Lung (tissue), 17 donors: ENCODE measurements at places on chromosomes 5 and 9. TPM values are rescaled to one million over a fixed set of nuclear protein-coding genes. Genes with fewer than 3 reads are reported as not detected.

DNA sequence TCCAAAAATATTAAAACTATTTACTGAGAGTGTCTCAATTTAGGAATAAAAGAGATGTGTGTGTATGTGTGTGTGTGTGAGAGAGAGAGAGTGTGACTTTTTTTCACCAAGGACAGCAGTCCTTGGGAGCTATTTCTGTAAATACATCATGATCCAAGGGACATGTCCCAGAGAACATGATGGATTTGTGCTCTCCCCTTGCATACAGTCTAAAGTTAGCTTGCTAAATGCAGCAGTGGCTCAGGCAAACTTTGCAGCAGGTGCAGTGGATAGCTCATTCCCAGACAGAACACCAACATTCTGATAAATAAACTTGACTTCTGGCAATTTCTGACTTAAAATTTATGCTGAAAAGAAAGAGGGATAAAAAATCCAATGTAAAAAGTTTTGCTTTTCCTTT is 55.4 kb upstream of the SGCD start:
- H3K27me3 ChIP-seq = no peaks in the 10 kb centered on the region
- H3K4me3 ChIP-seq = no peak overlapping the region
- H3K4me1 ChIP-seq = no peaks in the 10 kb centered on the region
- H3K36me3 ChIP-seq = no peaks in the 10 kb centered on the region
- no peak overlapping the region for H3K27ac ChIP-seq

GRCh38 chr5:175657593-175658271 is at the start of gene HRH2:
HRH2 (plus strand) TSS chr5:175658071; CDS start chr5:175683234, 25,163 bp downstream.
- peak within 1 kb of the TSS; percentile 32 for H3K27ac ChIP-seq
- peaks cover 6% of the 10 kb centered on the region for H3K4me1 ChIP-seq
- H3K36me3 ChIP-seq = no peaks in the 10 kb centered on the region
- H3K27me3 ChIP-seq = peaks cover 42% of the 10 kb centered on the region
- DNase-seq = peak; percentile 44
- peak within 1 kb of the TSS; percentile 42 for H3K4me3 ChIP-seq

DNA sequence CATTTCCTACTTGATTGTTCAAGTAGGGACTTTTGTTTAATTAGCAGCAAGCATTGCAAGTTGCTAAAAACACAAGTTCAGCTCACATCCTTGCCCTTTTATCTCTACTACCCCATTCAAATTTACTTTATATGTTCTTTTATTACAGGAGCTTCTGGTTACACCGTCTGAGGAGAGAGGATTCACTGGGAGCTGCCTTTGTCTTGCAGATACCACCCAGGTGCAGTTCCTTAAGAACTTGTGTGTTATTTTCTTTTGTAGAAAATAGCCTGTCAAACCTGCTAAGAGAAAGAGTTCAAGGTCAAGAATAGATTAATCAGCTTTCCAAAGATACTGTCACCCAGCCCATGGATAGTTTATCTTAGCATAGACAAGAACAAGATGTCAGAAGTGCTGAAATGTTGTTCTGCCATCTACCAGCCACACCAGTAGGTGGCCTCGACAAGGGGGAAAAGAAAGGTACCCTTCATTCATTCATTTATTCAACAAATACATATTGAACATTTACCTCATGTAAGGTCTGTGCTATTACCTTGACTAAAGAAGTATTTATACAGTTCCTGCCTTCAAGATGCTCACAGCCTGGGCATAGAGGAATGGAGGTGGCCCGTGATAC is 750.3 kb downstream of the MAT2B start:
- H3K4me1 ChIP-seq = no peaks in the 10 kb centered on the region
- H3K4me3 ChIP-seq = no peak overlapping the region
- no peak overlapping the region for H3K27ac ChIP-seq

The PCDHA4 gene
- total RNA-seq = 1.6 TPM

DNA sequence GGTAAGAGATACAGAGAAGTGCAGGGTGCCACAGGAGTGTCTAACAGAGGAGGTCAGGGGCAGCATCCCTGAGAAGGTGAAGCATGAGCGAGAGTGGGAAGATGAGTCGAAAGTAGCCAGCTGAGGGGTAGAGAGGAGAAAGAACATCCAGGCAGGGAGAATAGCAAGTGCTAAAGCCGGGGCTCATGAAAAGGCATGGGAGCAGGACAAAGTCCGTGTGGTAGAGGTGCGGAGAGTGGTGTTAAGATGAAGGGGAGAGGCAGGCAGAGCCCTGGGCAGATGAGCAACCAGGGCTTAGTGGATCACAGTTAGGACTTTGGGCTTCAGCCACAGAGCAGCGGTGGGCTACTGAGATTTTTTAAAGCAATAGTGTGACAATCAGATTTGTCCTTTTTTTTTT is 10.5 kb downstream of the SLC22A5 start:
- H3K36me3 ChIP-seq = peaks cover 11% of the 10 kb centered on the region
- H3K27ac ChIP-seq = no peak overlapping the region
- H3K4me3 ChIP-seq = no peak overlapping the region
- no peaks in the 10 kb centered on the region for H3K4me1 ChIP-seq
- DNase-seq = no peak

The DMRTA1 gene
- 1.7 TPM for total RNA-seq

GRCh38 chr5:1973391-1974013 is 90.8 kb upstream of the IRX4 start:
- H3K27ac ChIP-seq = no peak overlapping the region
- DNase-seq = no peak
- H3K36me3 ChIP-seq = no peaks in the 10 kb centered on the region
- H3K4me3 ChIP-seq = no peak overlapping the region
- no peaks in the 10 kb centered on the region for H3K4me1 ChIP-seq

The HTR1A gene
- not detected for total RNA-seq

- H3K27me3 ChIP-seq = no peaks in the 10 kb centered on the region
- no peak for DNase-seq
- H3K36me3 ChIP-seq = no peaks in the 10 kb centered on the region
- no peak overlapping the region for H3K27ac ChIP-seq
- H3K4me3 ChIP-seq = no peak overlapping the region
- H3K4me1 ChIP-seq = no peaks in the 10 kb centered on the region
Observed at GRCh38 chr9:133901184-133901835, 90.8 kb downstream of the VAV2 start.

The BARHL1 gene
- not detected for total RNA-seq

DNA sequence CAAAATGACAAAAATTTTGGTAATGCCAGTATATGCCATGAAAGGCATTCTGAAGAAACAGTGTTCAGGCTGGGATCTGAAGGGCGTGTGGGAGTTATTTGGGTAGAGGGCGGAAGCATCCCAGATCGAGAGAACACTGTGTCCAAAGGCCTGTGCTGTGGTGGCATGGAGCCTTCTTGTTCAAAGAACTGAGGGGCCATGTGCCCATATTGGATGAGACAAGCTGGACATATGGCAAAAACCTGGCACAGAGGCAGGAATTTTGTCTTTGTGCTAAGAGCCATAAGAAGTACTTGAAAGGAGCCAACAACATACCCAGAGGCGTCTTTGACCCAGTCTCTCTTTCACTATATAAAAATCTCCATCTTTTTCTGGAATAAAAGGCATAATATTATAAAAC is 128.0 kb downstream of the SYK start:
- H3K27me3 ChIP-seq = no peaks in the 10 kb centered on the region
- H3K4me3 ChIP-seq = no peak overlapping the region
- no peaks in the 10 kb centered on the region for H3K4me1 ChIP-seq
- no peak for DNase-seq
- no peak overlapping the region for H3K27ac ChIP-seq
- H3K36me3 ChIP-seq = no peaks in the 10 kb centered on the region

DNA sequence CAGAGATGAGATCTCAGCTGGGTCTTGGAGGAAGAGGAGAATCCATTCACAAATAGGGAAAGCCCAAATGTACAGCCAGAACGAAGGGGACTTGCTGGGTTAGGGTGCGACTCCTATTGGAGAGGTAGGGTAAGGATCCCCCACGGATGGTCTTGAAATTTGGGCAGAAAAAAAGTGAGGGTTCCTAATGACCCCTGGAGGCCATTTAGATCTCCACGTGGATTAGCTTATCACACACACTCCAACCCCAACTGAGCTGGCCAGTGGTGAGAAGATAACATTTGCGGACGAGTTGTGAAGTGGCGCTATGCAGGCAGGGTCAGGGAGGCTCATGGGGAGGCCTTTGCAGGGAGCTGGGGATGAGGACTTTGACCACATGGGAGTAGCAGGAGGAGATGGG is 86.0 kb downstream of the FSTL4 start:
- DNase-seq = no peak
- H3K27me3 ChIP-seq = no peaks in the 10 kb centered on the region
- H3K4me1 ChIP-seq = no peaks in the 10 kb centered on the region

The PPP1R26 gene
- total RNA-seq = 29.6 TPM

- H3K36me3 ChIP-seq = peaks cover 2% of the 10 kb centered on the region
- no peak overlapping the region for H3K27ac ChIP-seq
- H3K27me3 ChIP-seq = no peaks in the 10 kb centered on the region
- no peak for DNase-seq
- no peak overlapping the region for H3K4me3 ChIP-seq
- H3K4me1 ChIP-seq = no peaks in the 10 kb centered on the region
Observed at GRCh38 chr9:116387934-116388698, 234.5 kb downstream of the PAPPA start.

GRCh38 chr5:157744051-157745011 is 819 bp downstream of the LSM11 start:
- H3K4me3 ChIP-seq = peak overlapping the region; percentile 83
- DNase-seq = peak; percentile 35
- H3K4me1 ChIP-seq = peaks cover 8% of the 10 kb centered on the region
- no peaks in the 10 kb centered on the region for H3K27me3 ChIP-seq
- no peak overlapping the region for H3K27ac ChIP-seq

GRCh38 chr9:74753650-74754049 is 134.1 kb downstream of the TRPM6 start:
- H3K27ac ChIP-seq = no peak overlapping the region
- DNase-seq = no peak
- H3K36me3 ChIP-seq = no peaks in the 10 kb centered on the region
- H3K4me3 ChIP-seq = no peak overlapping the region
- H3K27me3 ChIP-seq = no peaks in the 10 kb centered on the region

The FBP1 gene
- 238 TPM for total RNA-seq

The ARAP3 gene
- total RNA-seq = 26.6 TPM

- no peak overlapping the region for H3K27ac ChIP-seq
- no peaks in the 10 kb centered on the region for H3K4me1 ChIP-seq
- no peak for DNase-seq
- peaks cover 4% of the 10 kb centered on the region for H3K36me3 ChIP-seq
- no peak overlapping the region for H3K4me3 ChIP-seq
Observed at GRCh38 chr9:116271340-116271739, 117.7 kb downstream of the PAPPA start.

The C5orf46 gene
- total RNA-seq = not detected

GRCh38 chr5:172003746-172004145 is 2.7 kb downstream of the FBXW11 start:
- H3K27ac ChIP-seq = peak overlapping the region; percentile 75
- no peak overlapping the region for H3K4me3 ChIP-seq
- no peak for DNase-seq
- H3K36me3 ChIP-seq = no peaks in the 10 kb centered on the region
- H3K27me3 ChIP-seq = no peaks in the 10 kb centered on the region

The CTSL gene
- total RNA-seq = 301 TPM

- no peak overlapping the region for H3K27ac ChIP-seq
- H3K4me3 ChIP-seq = no peak overlapping the region
- H3K4me1 ChIP-seq = no peaks in the 10 kb centered on the region
- DNase-seq = no peak
- H3K27me3 ChIP-seq = no peaks in the 10 kb centered on the region
Observed at GRCh38 chr9:19451240-19452087, 42.7 kb downstream of the ACER2 start.

GRCh38 chr5:93394301-93394700 is 186.7 kb downstream of the NR2F1-AS1 start:
- H3K27ac ChIP-seq = no peak overlapping the region
- H3K27me3 ChIP-seq = no peaks in the 10 kb centered on the region
- H3K36me3 ChIP-seq = no peaks in the 10 kb centered on the region
- H3K4me3 ChIP-seq = no peak overlapping the region
- DNase-seq = no peak
- H3K4me1 ChIP-seq = no peaks in the 10 kb centered on the region

The GLIPR2 gene
- total RNA-seq = 17.4 TPM

DNA sequence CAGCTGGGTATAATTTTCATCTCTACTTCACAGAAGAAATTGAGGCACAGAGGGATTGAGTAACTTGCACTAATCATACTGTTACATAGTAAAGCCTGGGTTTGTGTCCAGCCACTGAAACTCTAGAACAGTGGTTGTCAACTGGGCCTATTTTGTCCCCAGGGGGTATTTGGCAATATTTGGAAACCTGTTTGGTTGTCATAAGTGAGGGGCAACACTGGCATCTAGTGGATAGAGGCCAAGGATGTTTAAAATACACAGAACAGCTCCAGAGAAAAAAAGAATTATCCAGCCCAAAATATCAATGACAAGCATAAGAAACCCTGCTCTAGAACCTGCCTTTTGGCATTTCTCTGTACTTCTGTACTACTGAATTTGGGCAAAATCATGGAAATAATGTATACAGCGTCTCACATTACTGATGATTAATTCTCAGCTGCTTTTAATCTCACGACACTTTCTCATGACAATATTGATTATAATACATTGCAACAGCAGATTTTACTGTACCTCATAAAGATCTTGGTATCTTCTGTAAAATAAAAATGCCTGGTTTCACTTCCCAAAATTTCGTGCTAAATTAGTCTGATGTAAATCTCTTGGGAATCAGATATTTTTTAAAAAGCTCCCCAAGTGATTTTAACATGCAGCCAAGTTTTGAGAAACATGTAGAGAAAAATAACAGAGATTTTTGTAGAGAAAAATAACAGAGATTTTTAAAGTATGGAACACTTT is 112.7 kb downstream of the RORB start:
- no peak for DNase-seq
- no peaks in the 10 kb centered on the region for H3K36me3 ChIP-seq
- no peak overlapping the region for H3K4me3 ChIP-seq
- no peaks in the 10 kb centered on the region for H3K4me1 ChIP-seq

The GFPT2 gene
- 26.6 TPM for total RNA-seq

DNA sequence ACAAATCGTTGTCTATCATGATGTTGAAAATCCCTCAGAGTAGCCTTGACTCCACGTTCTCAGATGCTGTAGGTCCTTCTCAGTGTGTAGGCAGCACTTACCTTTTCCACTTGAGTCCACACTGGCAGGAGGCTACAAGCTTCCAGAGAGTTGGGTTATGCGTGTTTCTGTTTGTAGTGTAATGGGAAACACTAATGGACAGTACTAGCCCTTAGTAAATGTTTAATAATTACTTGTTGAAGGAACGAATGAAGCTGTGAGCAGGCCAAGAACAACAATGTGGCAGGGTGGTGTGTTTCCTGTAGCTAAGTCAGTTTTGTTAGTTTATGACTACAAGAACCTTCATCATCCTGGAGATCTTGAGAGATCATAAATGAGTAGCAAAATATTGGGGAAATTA is 83.5 kb downstream of the ARHGAP26 start:
- DNase-seq = no peak
- no peak overlapping the region for H3K27ac ChIP-seq
- H3K4me3 ChIP-seq = no peak overlapping the region
- no peaks in the 10 kb centered on the region for H3K27me3 ChIP-seq
- H3K4me1 ChIP-seq = no peaks in the 10 kb centered on the region

GRCh38 chr9:83701769-83702168 is 6.0 kb downstream of the UBQLN1 start:
- H3K27me3 ChIP-seq = no peaks in the 10 kb centered on the region
- no peaks in the 10 kb centered on the region for H3K36me3 ChIP-seq
- peak overlapping the region; percentile 59 for H3K27ac ChIP-seq
- peaks cover 10% of the 10 kb centered on the region for H3K4me1 ChIP-seq
- H3K4me3 ChIP-seq = no peak overlapping the region
